ENCODE measurements at places on chromosomes 6 and 20. TPM values are rescaled to one million over a fixed set of nuclear protein-coding genes. Genes with fewer than 3 reads are reported as not detected.

GRCh38 chr6:43749461-43749860, 20.6 kb upstream of the VEGFA start:
- no peak overlapping the region for H3K4me3 ChIP-seq
- H3K27ac ChIP-seq: no peak overlapping the region
- no peaks in the 10 kb centered on the region for H3K4me1 ChIP-seq
- no peak for DNase-seq
- H3K36me3 ChIP-seq: no peaks in the 10 kb centered on the region
- H3K27me3 ChIP-seq: no peaks in the 10 kb centered on the region

DNA sequence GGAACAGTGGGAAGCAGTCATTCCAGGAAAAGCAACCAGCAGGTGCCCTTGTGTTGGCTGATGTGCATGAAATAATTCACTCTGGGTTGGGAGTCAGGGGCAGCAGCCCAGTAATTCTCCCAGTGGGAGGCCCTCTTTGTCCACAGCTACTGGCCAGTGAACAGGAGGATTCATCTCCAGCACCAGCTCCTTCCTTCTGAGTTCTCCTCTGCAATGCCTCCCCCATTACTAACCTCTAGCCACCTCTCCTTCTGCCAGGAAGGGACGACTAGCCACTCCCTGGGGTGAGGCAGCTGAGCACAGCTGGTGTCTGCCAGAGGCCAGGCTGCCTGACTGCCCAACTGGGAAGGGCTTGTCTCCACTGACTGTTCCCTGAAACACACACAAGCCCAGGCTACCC, 12.5 kb upstream of the R3HDML start:
- H3K36me3 ChIP-seq: no peaks in the 10 kb centered on the region
- no peak overlapping the region for H3K4me3 ChIP-seq
- H3K27ac ChIP-seq: no peak overlapping the region

DNA sequence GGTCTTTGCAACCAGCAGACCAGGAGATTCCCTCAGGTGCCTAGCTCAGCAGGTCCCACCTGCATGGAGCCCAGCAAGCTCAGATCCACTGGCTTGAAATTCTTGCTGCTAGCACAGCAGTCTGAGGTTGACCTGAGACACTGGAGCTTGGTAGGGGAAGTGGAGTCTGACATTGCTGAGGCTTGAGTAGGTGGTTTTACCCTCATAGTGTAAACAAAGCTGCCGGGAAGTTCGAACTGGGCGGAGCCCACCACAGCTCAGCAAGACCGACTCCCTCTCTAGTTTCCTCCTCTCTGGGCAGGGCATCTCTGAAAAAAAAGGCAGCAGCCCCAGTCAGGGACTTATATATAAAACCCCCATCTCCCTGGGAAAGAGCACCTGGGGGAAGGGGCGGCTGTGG, 34.3 kb downstream of the PRSS35 start:
- no peak overlapping the region for H3K4me3 ChIP-seq
- DNase-seq: no peak

DNA sequence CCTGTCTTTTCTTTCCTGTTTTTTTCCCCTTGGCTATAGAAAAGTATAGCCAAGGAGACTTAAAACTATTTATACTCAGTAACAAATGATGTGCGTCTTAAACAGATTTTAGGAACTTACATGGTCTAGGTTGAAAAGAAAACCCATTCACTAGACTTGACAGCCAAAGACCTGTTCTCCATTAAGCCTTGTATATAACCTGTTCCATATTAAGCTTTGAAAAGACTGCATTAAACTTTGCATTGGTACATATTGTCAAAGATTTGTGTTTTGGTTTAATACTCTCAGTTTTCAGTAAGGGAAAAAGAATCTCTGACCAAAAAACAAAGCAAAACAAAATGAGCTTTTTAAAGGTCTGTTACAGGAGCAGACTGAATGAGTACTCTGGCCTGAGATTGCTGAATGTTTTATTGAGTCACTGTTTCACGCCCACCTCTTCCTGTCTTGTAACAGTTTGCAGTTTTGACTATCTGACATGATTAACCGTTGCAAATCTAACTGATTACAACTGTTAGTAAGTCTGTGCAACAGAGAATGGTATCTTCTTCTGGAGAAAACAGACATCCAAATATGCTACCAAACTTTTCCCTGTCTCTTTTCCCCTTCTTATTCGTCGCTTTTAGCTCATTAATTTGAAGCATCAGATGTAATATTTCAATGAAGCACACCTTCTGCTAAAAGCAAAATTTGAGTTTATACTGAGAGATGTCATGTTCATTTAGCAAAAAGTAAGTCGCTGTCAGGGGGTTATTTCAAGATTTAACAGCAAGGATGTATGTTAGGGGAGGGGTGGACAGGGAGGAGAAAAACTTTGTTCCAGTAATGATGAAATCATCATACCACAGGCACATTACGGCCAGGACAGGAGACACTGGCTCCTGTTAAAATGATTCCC, 59.1 kb upstream of the SUPT3H start:
- no peaks in the 10 kb centered on the region for H3K27me3 ChIP-seq
- no peak for DNase-seq
- H3K4me3 ChIP-seq: no peak overlapping the region
- H3K27ac ChIP-seq: peak overlapping the region; percentile 67
- H3K36me3 ChIP-seq: peaks cover 4% of the 10 kb centered on the region

DNA sequence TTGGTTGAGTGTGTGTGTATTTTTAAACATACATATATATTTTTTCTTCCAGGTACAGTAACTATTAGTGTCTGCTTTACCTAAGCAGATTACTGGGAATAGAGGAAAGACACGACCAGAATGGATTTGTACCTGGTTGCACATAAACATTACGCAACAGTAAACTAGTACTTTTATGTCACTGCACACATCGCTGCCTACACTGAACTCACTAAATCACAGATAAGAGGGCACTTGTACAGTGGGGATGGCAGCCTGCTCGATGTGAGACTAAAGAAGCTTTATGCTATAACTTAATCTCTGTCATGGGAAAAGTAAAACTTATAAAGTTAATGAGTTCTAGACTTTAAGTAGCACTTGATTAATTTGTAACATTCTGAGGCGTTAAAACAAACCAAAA, 89.5 kb upstream of the SIM1 start:
- H3K4me1 ChIP-seq: no peaks in the 10 kb centered on the region
- DNase-seq: no peak
- H3K27ac ChIP-seq: no peak overlapping the region
- H3K27me3 ChIP-seq: no peaks in the 10 kb centered on the region
- no peaks in the 10 kb centered on the region for H3K36me3 ChIP-seq

DNA sequence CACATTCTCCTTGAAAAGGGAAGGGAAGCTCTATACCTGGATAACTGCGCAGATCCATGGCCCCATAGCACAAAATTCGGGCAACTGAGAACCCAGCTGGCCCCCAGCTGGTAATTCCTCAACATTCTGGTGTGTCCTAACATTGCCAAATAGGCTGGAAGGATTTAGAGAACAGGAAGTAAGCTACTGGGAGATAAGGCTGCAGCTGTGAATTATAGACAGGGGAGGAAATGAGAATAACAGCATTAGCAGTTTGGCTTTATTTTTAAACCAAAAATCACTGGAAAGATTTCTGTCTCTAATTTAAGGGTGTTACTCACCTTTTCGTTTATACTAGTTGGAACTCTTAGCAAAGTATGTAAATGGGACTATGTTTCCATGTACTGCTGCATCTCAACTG, 97.2 kb downstream of the TULP4 start:
- H3K4me3 ChIP-seq: no peak overlapping the region
- DNase-seq: no peak
- no peaks in the 10 kb centered on the region for H3K36me3 ChIP-seq
- H3K4me1 ChIP-seq: peaks cover 3% of the 10 kb centered on the region

DNA sequence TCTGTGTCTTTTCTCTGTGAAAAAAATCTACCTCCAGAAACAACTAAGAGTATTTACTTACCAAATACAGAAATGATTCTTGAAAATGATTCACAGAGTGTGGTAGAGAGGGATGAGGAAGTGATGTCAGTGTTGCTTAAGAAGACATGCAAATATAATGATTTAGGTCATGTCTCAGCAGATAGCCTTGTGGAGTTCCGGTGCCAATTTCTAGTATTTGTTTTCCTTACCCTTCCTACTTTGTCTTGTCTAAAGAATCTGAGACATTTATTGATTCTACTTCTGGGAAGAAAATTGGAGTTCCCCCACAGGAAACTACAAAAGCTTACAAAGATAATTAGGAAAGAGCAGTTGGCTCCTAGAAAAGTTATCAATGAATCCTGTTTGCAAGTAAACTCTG, 68.8 kb downstream of the GJA1 start:
- no peak overlapping the region for H3K27ac ChIP-seq
- H3K36me3 ChIP-seq: no peaks in the 10 kb centered on the region
- DNase-seq: peak; percentile 80
- no peaks in the 10 kb centered on the region for H3K27me3 ChIP-seq

GRCh38 chr6:33248643-33248931, 23.1 kb downstream of the VPS52 start:
- H3K27ac ChIP-seq: peak overlapping the region; percentile 90
- no peaks in the 10 kb centered on the region for H3K27me3 ChIP-seq
- peak overlapping the region; percentile 82 for H3K4me3 ChIP-seq
- peaks cover 14% of the 10 kb centered on the region for H3K4me1 ChIP-seq
- H3K36me3 ChIP-seq: peaks cover 4% of the 10 kb centered on the region

DNA sequence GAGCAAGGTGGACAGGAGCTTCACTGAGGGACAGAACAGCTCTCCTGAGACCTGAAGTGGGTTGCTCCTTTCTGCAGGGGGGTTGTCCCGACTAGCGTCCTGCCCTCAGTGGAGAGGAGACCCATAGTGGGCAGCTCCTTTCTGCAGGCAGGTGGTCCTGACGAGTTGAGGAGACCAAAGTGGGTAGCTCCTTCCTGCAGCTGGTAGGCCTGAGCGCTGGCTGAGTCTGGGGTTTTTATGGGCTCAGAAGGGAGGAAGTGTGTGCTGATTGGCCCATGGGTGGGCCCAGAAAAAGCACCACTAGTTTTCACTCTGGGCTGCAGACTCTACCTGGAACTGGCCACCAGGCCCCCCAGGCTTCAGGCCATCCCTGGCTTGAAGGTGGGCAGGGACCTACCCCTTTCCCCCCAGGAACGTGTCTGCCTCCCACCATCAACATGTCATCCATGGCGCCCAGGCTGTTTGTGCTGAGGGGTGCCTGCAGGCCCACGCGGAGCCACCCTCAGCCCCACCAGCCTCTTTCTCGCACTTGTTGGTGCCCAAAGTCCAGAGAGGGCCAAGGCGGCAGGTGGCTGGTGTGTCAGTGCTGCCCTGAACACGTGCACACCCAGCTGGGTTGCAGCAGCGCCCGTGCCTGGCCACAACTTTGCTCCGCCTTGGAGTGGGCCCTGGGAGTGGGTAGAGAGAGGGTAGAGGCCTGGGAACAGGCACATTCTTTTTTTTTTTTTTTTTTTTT, 1.6 kb upstream of the DEK start:
- peaks cover 6% of the 10 kb centered on the region for H3K4me1 ChIP-seq
- H3K27ac ChIP-seq: peak overlapping the region; percentile 94
- peaks cover 3% of the 10 kb centered on the region for H3K36me3 ChIP-seq
- H3K4me3 ChIP-seq: no peak overlapping the region
- H3K27me3 ChIP-seq: no peaks in the 10 kb centered on the region
- no peak for DNase-seq

Gene OGFR
- 47.3 TPM for total RNA-seq

Gene LY6G6C
- 0.23 TPM for total RNA-seq

Gene NR2E1
- total RNA-seq: 0.13 TPM

Data from Panc1 (cell line).